ENCODE measurements at places on chromosomes 4 and X.

DNA sequence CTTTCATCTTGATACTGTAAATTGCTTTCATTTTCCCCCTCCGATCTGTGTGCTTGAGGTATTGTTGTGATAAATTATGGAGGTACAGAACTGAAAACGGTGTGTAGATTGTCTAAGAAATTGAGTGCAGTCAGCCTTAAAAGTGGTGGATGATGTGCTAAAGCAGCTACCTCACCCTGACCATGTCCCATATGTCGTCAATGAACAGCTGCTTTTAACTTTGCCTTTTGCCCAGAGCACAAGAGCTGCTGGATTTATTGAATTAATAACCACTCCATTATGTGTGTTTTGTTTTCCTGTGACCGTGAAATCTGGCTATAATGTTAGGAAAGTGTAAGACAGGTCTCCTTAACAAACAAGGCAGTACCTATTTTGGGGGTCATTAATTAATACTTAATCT is 581.9 kb upstream of the PITX2 start:
- H3K4me1 ChIP-seq = no peaks in the 10 kb centered on the region
- H3K27ac ChIP-seq = no peak overlapping the region
- no peaks in the 10 kb centered on the region for H3K27me3 ChIP-seq

GRCh38 chrX:120999413-120999812 is 13.9 kb upstream of the CT47A1 start:
- no peaks in the 10 kb centered on the region for H3K27me3 ChIP-seq
- DNase-seq = no peak
- H3K4me1 ChIP-seq = no peaks in the 10 kb centered on the region
- no peak overlapping the region for H3K27ac ChIP-seq

DNA sequence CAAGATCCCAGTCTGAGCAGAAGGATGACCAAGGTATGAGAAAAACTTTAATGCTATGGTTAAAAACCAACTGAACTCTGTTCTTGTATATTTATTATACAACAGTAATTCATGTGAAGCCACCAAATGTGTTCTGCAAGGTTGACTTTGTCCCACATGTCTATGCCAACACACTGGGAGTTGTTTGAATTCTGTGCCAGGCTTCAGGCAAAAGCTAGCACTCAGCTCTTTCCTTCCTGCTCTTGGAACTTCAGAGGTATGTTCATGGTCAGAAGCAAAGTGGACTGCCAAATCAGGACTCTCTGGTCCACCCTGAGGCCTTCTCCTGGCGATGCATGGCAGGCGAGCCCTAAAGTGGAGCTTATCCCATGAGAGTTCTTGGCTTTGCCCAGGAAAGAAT is 205.6 kb upstream of the AR start:
- H3K4me1 ChIP-seq = no peaks in the 10 kb centered on the region
- H3K27ac ChIP-seq = no peak overlapping the region
- no peak overlapping the region for H3K4me3 ChIP-seq
- no peaks in the 10 kb centered on the region for H3K36me3 ChIP-seq

DNA sequence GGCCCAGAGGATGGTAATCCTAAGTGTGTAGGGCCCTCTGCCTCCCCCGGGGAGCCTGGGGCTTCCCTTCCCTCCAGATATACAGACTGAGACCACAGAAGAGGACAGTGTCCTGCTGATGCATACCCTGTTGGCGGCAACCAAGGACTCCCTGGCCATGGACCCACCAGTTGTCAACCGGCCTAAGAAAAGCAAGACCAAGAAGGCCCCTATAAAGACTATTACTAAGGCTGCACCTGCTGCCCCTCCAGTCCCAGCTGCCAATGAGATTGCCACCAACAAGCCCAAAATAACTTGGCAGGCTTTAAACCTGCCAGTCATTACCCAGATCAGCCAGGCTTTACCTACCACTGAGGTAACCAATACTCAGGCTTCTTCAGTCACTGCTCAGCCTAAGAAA is 1.9 kb downstream of the TRO start:
- no peak overlapping the region for H3K27ac ChIP-seq
- no peaks in the 10 kb centered on the region for H3K36me3 ChIP-seq
- H3K4me3 ChIP-seq = no peak overlapping the region
- H3K4me1 ChIP-seq = no peaks in the 10 kb centered on the region

DNA sequence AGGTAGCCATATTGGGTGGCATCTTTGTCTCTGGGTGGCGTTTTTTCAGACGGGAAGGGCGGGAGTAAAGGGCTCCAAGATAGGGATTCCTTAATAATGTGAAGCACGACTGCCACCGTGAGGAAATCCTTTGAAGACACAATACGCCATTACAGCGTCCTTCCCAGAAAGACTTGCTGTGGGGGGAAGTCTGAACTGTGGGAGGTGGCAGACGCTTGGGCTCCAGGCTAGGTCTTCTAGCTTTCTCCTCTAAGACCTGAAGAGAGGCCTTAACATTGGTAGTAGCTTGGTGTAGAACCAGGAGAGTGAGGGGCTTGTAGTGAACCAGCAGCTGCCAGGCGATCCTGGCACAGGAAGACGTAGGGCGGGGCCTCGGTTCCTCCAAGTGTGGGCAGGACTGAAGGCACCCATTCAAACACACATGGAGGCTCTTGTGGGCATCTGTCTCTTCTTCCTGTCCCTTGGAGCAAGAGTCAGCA is 197.3 kb downstream of the OR13H1 start:
- no peaks in the 10 kb centered on the region for H3K27me3 ChIP-seq
- H3K27ac ChIP-seq = no peak overlapping the region
- H3K36me3 ChIP-seq = no peaks in the 10 kb centered on the region
- H3K4me1 ChIP-seq = no peaks in the 10 kb centered on the region

DNA sequence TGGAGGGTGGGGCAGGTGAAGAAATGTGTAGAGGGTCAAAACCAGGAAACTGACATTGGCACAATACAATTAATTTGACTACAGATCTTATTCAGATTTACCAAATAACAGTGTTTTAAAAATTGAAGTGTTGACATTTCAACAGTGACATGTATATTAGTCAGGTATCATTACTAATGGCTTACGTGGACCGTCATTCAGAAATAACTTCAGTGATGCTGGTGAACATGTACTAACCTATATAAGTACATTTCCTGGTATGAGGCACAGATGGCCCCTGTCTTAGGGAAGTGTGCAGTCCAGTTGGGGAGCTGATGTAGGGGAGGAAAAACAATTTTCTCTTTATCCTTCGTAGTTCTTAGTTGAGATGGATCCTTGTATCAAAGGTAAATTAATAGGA is 22.3 kb upstream of the MAOA start:
- no peak overlapping the region for H3K4me3 ChIP-seq
- no peaks in the 10 kb centered on the region for H3K36me3 ChIP-seq
- no peak overlapping the region for H3K27ac ChIP-seq

DNA sequence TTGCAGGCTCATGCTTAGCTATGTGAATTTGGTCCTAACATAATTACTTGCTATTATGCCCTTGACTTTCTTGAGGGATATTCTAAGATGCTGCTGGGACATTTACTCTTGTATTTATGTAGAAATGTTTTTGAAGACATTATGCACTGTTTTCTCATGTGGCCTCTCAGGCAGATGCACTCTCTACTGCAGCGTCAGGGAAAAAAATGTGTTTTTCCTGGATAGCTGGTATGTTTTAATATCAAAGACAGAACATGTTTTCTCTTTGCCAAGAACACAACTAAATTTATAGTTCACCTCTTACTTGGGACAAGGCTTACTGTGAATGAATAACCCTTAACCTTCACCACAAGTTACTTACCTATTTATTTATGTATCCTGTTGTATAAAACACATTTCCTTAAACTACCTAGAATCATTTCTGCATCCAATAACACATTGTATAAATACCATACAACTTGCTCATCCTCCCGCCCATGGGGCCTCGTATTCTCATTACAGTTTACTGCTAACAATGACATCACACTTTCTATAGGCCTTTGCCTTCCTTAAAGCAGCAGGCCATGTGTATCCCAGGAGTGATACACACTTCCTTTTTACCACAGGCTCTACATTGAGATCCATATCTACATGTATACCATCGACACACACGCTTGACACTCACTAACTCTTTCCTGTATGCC is 178.7 kb downstream of the SLIT2 start:
- no peaks in the 10 kb centered on the region for H3K27me3 ChIP-seq
- no peak overlapping the region for H3K27ac ChIP-seq
- no peaks in the 10 kb centered on the region for H3K36me3 ChIP-seq
- H3K4me3 ChIP-seq = no peak overlapping the region
- DNase-seq = no peak

All from hepatocyte (in vitro differentiated cells).